Muscle of back (tissue), 13 donors: ENCODE measurements at places on chromosomes 3 and 15. TPM values are rescaled to one million over a fixed set of nuclear protein-coding genes. Genes with fewer than 3 reads are reported as not detected.

The A4GNT gene
- polyA plus RNA-seq: 0.23 TPM

The TMEM212 gene
- polyA plus RNA-seq: not detected

The NEDD4 gene
- polyA plus RNA-seq: 9.7 TPM

The LOXL1 gene
- 27.6 TPM for polyA plus RNA-seq

The EPB42 gene
- 2.0 TPM for polyA plus RNA-seq

The SNTN gene
- polyA plus RNA-seq: not detected

The EXD1 gene
- polyA plus RNA-seq: not detected

The AADACL2 gene
- polyA plus RNA-seq: not detected

The CLDN16 gene
- 0.04 TPM for polyA plus RNA-seq

The SERINC4 gene
- 0.28 TPM for polyA plus RNA-seq

The RTP1 gene
- 0.13 TPM for polyA plus RNA-seq
